Stimulated activated CD4-positive, alpha-beta T cell treated with anti-CD3 and anti-CD28 coated beads, Interleukin-15, amount 100 ng/mL, for 24 hours (primary cell): ENCODE measurements at places on chromosomes 3 and 15.
A peak's percentile ranks its signal among the peaks of the same experiment; 100 is the strongest.

- DNase-seq = no peak
Observed at GRCh38 chr3:101156787-101157345, 163.5 kb downstream of the IMPG2 start.

- no peak for DNase-seq
Observed at GRCh38 chr3:43659250-43659880, 31.4 kb upstream of the ABHD5 start.

DNA sequence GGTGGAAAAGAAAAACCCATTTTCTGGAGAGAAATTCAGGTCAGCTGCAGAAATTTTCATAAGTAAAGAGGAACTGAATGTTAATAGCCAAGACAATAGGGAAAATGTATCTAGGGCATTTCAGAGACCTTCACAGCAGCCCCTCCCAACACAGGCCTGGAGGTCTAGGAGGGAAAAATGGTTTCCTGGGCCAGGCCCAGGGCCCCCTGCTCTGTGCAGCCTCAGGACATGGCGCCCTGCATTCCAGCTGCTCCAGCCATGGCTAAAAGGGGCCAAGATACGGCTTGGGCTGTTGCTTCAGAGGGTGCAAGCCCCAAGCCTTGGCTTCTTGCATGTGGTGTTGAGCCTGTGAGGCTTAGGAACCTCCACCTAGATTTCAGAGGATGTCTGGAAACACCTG, 92.2 kb downstream of the C3orf70 start:
- no peak for DNase-seq

- no peak for DNase-seq
Observed at GRCh38 chr3:14792691-14793121, 26.1 kb upstream of the FGD5 start.

- no peak for DNase-seq
Observed at GRCh38 chr3:112061152-112061551, 25.0 kb upstream of the C3orf52 start.

- no peak for DNase-seq
Observed at GRCh38 chr3:125332504-125332903, 42.6 kb downstream of the ZNF148 start.

GRCh38 chr15:25830844-25831451, 32.2 kb downstream of the ATP10A start:
- no peak for DNase-seq

DNA sequence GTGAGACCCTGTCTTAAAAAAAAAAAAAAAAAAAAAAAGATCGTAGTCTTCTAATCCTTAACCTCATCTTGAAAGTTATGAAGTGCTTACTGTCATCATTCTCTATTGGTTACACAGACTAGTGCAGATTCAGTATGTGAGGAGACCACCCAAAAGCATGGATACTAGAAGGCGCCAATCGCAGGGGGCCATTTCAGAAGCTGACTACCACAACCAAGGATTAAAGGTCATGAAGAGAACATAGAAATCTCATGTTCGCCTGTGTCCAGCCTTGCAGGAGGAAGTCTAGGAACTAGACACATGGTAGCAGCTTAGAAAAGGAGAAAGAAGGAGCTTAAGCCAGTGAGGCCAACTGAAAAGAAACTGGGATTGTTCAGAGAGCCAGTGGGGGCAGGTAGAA, 207.8 kb downstream of the THSD4 start:
- DNase-seq = no peak

- DNase-seq = no peak
Observed at GRCh38 chr3:72798552-72799195, 49.6 kb downstream of the SHQ1 start.

DNA sequence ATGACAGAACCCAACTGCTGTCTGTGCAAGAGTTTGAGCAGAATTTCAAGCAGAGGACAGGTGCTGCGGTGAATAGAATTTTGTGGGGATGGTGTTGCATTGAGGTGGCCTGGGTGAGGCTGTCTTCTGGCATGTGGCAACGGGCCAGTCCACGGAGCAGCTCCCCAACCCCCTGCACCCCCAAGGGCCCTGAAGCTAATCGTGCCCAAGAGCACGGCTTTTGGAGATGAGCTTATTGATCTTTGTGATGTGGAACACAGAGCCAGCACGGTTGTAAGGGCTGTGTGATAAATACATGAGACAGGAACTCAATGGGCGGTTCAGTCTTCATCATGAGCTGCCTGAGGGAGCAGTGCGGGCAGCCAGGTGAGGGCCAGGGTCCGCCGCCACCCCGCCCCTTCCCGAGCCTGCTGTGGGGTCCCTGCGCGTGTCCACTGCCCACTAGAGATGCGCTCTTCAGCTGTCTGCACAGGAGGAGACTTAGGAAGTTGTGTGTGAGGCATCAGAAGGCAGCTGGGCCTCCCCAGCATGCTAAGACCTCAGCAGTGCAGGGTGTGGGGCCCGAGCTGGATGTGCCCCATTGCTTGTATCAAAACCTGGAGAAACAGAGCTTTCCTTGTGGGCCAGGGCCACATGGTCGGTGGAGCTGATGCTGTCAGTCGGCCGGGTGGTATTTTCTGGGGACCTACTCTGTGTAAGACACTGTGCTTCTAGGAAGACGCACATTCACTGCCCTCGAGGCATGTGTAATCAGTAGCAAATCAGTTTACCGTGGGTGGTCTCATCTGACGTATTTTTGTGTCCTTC, 90.5 kb downstream of the CHRNA7 start:
- DNase-seq = no peak

GRCh38 chr15:84402856-84403608, 167.5 kb downstream of the GOLGA6L4 start:
- DNase-seq = no peak

DNA sequence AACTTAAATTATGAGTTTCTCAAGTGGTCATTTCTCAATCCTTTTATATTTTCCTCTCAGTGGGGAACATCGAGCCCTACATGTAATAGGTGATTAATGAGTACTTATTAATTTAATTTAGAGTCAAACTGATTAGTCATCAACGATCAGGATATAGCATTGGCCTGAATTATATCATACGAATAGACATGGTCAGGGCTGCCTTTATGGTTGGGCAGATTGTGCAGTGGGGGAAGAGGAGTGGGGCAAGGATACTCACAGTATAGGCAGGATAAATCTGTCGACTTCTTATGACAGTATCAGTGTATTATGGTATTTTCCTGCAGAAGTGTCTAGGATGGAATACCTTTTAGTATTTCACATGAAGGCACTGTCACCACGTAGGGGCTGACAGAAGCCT, 27.0 kb downstream of the C2CD4A start:
- no peak for DNase-seq

DNA sequence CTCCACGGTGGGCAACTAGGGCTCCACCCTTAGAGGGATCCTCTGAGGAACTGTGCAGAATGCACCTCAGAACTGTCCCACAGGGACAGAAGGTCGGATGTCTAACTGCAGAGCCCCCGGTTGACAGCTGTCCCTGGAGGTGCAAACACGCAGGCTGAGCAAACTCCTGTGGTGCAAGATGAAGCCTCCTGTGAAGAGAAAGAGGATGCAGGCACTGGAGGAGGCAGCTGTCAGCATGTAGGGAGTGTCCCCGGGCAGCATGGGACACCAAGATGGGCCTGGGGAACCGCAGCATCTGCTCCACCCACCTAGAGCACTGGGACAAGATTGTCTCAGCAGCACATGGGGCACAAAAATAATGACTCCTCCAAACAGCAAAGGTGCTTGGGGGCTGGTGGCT, 258.9 kb downstream of the ABHD5 start:
- no peak for DNase-seq

DNA sequence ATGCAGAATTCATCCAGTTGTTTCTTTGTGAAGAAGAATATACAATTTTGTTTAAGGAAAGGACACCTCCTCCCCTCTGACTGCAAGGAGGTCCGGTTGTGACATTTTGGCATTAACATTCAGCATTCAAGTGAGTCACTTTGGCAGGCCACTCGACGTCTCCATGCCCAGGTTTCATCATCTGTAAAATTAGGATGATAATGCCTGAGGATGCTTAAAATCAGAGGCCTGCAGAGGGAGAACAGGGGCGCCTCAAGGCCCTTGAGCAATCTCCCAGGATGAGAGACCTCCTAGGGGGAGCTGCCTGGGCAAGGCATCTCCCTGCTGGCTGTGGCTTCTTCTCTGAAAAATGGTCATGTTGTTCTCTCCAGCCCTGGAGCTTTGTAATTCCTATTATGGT, 236.0 kb downstream of the CACNA2D3 start:
- DNase-seq = no peak

- DNase-seq = no peak
Observed at GRCh38 chr3:61828880-61829721, 267.7 kb downstream of the PTPRG start.

DNA sequence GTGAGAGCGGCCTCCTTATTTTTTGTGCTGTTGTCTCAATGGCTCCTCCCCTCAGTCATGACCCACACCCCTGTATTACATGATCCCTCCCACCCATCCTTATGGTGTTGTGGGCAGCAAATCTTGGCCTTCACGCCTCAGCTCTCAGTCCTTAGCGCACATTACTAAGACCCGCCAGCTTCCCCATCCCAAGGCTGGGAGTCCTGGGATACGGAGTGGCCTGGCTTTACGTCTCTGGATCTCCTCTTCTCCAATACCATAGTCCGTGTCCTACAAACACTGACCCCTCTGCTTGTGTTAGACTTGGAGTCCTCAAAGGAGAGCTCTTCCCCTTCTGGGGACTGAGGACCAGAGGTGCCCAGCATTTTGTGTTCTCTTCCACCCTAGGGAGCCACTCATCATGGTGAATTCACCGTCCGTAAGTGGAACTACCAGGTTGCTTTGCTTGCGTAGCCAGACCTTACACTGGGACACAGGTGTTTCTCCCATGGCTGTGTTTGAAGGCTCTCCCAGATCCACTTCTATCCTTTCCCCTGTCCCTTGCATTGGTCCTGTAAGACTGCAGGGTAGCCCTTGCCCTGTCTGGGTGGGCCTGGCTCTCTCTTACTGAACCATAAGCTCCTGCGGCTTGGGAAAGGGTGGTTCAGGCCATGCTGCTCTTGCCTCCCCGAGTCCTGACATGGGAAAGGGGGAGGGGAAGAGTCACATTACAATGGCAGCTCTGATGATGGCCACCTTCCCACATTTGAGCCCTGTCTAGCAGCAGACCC, 13.6 kb downstream of the GRM2 start:
- DNase-seq = no peak

DNA sequence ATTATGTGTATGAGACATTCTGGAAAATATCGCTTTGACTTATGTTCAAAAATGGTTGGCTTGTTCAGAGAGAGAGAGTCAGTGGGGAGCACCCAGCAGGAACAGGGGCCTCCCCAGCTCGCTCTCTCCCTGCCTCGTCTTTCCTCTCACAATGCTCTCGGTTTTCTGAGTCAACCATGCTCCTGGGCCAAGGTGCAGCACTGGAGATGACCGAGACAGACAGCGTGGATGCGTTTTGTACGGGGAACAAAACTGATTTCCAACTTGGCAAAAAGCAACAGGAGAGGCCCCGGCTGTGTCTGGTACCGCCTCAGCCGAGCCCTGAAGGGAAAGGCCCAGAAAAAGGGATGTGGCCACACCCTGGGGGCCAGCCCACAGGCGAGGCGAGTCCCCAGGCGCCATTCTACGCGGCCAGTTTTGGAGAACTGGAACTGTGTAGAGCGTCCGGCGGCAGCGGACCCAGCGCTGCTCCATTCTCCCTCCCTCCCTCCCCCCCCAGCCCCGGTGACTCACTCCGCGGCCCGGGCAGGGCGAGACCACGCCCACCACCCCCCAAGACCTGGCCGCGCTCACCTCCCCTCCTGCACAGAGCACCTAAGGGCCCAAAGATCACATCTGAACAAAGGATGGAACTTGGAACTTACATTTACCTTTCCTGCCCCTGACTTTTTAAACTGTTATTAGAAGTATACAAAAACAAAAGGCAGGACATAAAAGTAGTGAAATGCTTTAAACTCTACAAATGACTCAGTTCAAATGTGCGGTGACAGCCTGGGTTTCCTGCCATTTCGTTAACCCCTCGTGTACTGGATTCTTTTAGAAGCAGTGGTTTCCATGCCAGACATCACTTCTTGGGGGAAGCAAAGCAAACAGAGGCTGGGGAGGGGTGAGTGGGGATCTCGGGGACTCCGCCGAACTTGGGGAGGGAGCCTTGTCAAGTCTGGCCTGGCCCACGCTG, 12.7 kb downstream of the ATP10A start:
- peak; percentile 79 for DNase-seq

DNA sequence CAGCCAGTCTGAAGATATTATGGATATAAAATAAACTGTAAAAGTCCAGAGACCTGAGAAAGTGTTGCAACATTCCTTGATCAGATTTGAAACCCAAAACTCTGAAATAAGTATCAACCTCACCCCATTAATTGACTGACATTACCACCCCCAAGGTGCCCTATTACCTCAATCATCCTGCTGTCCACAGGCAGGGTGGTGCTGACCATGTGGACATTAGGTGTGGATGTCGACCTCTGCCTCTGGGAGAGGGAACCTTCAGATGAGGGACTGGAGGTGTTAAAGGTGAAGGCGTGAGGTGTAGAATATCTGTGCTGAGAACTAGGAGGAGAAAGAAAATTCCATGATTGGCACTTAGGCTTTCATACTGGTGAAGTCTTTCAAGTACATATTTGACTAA, 47.1 kb downstream of the MKRN2 start:
- DNase-seq = no peak

GRCh38 chr3:141561426-141562034, 74.7 kb downstream of the RASA2 start:
- peak; percentile 31 for DNase-seq

- no peak for DNase-seq
Observed at GRCh38 chr3:107705046-107705445, 182.3 kb downstream of the BBX start.

DNA sequence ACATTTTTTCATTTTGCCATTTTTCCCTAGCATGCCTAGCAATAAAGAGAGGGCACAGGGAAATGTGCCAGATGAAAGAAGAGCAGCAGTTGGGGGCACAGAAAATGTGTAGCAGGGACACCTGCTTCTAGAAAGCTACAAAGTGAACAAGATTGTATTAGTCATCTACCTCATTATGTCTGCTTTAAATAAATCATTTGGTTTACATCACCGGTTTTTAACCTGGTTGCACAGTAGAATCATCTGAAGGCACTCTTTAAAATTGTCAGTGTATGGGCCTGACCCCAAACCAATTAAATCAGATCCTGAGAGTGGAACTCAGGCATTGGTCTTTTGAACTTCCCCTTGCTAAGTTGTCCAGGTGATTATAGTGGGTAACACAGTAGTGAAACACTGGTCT, 73.8 kb downstream of the ZBBX start:
- no peak for DNase-seq

DNA sequence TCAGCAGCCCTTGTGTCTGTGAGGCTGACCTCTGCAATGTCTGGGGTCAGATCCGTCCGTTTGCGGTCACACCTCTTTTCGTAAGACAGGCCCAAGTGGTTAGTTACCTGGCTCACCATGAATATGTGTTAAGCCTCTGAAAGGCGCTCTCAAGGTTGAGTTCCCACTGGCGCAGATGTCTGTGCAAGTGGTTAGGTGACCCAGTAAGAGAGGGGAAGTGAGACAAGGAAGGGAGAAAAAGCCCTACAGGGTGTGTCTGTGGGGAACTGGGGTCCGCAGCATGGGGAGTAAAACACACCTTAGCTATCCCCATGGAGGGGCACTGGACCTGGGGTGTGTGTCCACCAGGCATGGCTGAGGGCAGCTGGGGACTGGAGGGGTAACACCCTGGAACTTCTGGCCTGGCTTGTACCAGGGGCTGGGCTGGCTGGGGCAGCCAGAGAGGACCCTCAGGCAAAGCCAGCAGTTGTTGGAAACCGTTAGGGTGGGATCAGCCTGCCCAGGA, 391.6 kb upstream of the PROK2 start:
- no peak for DNase-seq

- DNase-seq = no peak
Observed at GRCh38 chr15:63626955-63627354, 29.8 kb downstream of the FBXL22 start.

GRCh38 chr15:39828374-39828931, 45.8 kb upstream of the FSIP1 start:
- DNase-seq = no peak
